ENCODE measurements at places on chromosomes 6 and 20.

DNA sequence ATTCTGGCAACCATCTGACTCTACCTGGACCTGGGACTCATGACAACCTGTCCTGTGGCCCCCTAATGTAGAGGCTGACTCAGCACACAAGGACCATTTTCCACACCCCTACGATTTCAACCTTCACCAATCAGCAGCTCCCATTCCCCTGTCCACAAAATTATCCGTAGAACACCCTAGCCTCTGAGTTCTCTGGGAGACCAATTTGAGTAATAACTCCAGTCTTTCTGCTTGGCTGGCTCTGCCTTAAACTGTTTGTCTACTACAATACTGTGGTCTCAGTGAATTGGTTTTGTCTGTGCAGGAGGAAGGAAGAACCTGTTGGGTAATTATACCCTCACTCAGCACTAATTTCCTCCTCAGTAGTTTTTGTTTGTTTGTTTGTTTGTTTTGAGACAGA lies 99.3 kb upstream of the MRPS10 start:
- no peak for DNase-seq

GRCh38 chr6:31567531-31568370 lies 4.3 kb upstream of the LTA start:
- DNase-seq: no peak

- DNase-seq: no peak
Measured at GRCh38 chr6:14986370-14986769, 259.5 kb upstream of the JARID2 start.

DNA sequence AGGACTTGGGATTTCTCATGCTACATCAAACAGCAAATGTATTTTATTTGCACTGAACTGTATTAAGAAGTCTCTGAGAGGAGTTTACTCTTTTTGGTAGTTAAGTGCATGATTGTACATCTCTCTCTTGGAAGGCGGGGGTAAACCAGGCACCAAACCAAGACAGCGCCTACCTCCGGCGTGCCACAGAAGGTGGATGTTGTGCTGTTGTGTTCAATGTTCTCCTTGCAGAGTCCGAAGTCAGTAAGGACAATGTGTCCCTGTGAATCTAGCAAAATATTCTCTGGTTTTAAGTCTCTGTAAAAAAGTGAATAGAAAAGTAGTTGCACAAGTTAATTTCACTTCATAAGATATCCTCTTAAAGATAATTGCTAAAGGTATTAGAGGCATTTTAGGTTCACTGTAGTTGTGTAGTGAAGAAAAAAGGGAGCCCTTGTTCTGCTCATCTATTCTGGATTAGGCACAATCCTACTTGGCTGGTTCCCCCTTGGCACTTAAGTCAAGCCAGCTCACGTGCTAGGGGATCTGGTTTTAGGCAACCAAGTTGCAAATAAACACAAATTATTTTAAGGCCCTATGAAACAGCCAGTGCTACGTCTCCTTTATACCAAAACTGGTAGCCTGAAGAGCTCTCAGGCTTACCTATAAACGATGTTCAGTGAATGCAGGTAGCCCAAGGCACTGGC lies 119.7 kb upstream of the SLC2A12 start:
- no peak for DNase-seq

DNA sequence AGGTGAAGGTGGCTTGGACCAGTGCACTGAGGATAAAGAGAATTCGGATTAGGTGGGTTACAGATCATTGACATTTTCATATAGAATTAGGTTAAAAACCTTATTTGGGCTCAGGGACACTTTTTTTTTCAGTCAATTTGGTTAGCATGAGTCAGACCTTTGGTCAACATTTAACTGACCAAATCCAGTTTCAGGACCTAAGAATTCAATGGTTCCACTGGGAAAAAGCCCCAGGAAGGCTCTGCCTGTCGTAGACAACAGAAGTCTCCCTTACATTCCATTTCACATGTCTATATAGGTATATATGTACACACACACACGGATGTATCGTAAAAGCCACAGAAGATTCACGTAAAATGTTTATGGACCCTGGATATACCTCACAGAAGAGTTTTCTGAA lies 184.2 kb upstream of the RREB1 start:
- no peak for DNase-seq

GRCh38 chr20:1875762-1876161 lies 19.4 kb upstream of the SIRPA start:
- no peak for DNase-seq

DNA sequence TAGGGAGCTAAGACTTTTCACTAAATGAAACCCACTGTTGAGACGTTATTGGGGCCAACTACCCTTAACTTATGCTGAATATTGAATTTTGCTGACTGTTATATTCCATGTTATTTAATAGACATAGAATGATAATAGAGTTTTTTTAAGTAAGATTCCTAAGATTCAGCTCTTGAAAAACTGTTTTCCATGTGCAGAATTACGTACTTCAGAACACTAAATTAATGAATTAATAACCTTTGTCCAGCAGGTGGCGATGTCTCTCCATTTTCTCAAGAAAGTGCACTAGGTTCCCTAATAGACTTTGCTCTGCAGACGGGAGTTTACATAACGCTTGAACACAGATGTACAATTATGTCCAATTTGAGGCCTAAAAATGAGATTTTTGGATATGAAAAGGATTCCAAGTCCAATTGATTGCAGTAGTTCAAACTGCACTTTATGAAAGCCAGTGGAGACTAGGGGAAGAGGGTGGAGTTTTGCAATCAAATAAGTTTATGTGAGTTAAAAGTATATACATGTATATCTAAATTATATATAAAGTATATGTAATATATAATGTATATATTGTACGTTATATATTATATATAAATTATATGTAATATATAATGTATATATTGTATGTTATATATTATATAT lies 282.1 kb downstream of the UST start:
- peak; percentile 22 for DNase-seq

- DNase-seq: peak; percentile 57
Measured at GRCh38 chr6:57316581-57317059, 810 bp upstream of the PRIM2 start.

GRCh38 chr6:11043961-11044711 lies at the start of gene ELOVL2:
TSS of gene ELOVL2 (minus strand) at chr6:11044305. CDS start at chr6:11044230, 75 bp downstream.
- DNase-seq: no peak

DNA sequence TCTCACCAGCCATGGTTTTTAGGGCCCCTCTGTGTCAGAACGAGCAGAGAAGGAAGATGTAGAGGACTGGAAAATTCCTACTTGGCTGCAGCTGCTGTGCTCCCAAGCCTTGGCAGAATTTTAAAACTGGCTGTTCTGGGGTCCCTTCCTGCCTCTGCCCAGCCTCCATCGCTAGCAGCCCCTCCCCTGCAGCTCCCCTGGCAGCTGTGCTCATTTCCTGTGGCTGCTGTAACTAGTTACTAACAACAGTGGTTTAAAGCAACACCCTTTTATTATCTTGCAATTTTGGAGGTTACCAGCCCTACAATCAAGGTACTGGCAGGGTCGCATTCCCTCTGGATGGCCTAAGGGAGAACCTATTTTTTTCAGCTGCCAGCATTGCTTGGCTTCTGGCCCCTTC lies 3.7 kb upstream of the CST11 start:
- DNase-seq: no peak

DNA sequence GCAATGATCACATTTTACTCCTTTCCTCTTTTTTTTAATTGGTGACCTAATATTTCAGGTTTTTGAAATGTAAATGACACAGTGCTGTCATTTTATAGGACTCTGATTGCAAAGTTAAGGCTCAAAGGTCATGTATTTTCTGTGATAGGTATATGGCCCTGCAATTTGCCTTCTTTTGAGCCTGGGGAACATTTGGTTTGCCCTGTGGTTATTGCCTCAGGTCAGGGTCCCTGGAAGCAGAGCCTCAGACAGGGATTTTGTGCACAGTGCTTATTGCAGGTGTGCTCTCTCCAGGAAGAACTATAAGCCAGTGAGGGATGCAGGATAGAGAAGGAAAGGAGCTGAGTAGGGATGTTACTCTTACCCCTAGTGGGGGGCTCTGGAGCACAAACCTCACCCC lies 229.3 kb upstream of the ECI2 start:
- DNase-seq: no peak

DNA sequence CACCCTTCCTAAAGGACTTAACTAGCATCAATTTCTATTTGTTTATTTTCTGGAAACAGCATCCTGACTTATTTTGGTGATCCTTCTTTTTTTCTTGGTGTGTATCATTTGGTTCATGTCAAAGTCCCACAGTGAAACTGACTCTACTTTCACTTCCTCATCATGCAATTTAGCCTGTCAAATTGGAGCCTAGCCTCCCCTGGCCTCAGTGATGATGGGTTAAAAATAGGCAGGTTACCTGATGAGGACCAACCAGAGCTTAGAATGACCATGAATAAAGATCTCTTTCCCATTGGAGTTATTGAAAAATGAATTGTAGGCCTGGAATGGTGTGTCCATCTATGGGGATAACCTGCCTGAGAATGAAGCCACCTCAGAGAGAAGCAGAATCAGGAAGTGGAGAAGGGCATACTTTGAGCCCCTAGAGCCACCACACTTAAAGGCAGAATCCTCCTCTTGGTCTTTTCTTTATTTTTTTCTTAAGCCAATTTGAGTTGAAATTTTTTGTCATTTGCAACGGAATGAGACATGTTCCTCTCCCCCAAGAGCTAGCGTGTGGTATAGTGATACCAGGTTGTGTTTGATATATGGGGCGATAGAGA lies 105.6 kb downstream of the BTBD3 start:
- DNase-seq: no peak

- no peak for DNase-seq
Measured at GRCh38 chr6:144712541-144712940, 427.4 kb downstream of the UTRN start.

- DNase-seq: no peak
Measured at GRCh38 chr6:803191-803977, 110.4 kb upstream of the EXOC2 start.

DNA sequence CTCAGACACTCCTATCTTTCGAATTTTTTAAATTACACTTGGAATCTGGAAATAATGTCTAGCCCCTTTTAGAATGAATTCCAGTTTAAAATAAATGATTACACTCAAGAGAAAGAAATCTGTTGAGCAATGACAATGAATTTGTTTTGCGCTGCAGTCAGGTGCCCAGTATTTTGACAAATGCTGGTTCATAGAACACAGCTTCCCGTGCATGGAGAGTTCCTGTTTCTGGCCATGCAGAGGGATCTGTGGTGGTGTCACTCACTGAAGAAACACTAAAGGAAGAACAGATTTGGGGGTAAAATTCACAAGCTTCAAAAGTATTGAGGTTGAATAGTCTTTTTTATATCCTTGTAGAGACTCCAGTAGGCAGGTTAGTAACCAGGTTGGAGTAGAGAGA lies 113.4 kb upstream of the CEP85L start:
- no peak for DNase-seq

DNA sequence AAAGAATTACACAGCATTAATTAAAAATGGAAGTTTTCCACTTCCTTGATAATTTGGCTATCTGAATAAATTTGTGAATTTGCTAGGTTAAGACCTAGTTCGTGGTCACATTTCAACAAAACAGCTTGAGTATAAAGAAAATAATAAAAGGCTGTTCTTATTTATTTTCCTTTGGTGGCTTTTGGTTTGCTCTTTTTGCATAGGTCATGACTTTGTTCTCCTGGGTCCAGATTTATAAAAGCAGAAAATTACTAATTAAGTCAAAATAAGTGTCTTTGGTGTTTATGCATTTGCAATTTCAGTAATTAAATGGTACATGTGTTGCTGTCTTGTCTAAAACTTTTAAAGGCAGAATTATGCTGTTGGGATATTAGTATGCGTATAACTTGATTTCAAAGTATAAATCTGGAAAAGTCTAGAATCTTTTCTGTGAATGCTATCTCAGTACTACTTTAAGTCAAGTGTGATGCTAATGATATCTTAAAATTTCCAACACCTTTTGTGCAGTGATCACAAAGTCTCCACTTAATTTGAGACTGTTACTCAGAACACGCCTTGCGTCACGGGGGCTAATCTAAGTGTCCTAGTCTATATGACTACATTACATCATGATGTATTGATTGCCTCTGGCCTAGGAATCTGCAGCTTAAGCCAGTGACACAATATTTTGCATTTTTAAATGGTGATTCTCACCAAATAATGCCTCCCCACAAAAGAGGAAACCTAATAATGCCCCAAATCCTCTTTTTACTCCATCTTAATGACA lies 41.0 kb downstream of the GNAS start:
- no peak for DNase-seq

- DNase-seq: no peak
Measured at GRCh38 chr20:22490287-22491193, 93.8 kb downstream of the FOXA2 start.

GRCh38 chr20:20843982-20844381 lies 131.5 kb upstream of the RALGAPA2 start:
- no peak for DNase-seq

- no peak for DNase-seq
Measured at GRCh38 chr6:108838101-108838717, 10.0 kb upstream of the ARMC2 start.

GRCh38 chr6:48068278-48069251 lies 42.4 kb downstream of the PTCHD4 start:
- DNase-seq: no peak

- DNase-seq: no peak
Measured at GRCh38 chr20:52076164-52076563, 115.4 kb downstream of the ZFP64 start.

DNA sequence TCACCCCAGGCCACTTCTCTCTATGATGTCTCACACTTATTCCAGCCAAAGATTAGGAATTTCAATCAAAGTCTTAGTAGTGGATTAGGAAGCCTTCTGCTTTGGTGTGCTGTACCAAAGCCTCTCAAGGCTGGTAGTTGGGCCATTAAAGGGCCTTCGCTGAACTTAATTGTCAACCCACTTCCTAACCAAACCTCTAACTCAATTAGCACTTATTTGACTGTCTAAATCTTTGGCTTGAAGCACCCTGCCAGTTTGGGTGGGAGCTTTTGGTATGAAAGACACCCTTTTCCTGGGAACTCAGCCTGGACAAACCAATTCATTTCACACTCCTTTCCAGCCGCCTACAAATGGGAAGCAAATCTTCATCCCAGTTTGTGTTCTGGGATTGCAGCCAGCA lies 81.5 kb downstream of the BMP2 start:
- no peak for DNase-seq

GRCh38 chr20:20551409-20551808 lies 161.0 kb downstream of the RALGAPA2 start:
- no peak for DNase-seq

DNA sequence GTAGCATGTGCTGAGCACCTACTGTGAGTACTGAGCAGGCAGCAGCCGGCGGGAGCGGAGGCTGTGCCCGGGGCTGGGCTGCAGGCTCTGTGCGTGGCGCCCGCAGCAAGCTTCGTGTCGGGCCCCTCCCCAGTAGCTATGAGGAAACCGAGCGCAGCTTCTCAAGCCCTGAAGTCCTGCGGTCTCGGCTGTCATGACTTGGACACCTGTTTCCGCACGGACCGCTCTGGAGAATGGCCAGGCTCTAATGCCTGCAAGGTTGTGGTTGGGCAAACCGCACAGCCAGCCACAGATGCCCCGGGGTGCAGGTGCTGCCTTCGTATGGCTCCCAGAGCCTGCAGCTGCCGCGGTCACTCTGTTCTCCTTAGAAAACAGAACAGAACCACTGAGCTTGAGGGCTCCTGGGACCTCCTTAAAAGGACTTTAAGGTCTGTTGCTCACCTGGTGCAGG lies 33.7 kb downstream of the PYGB start:
- no peak for DNase-seq
